Liver (tissue), 10 donors: ENCODE measurements at places on chromosomes 12 and 14. TPM values are rescaled to one million over a fixed set of nuclear protein-coding genes. Genes with fewer than 3 reads are reported as not detected.

- no peak for DNase-seq
These were observed 146.1 kb upstream of the NOS1 start for GRCh38 chr12:117507548-117507947.

DNA sequence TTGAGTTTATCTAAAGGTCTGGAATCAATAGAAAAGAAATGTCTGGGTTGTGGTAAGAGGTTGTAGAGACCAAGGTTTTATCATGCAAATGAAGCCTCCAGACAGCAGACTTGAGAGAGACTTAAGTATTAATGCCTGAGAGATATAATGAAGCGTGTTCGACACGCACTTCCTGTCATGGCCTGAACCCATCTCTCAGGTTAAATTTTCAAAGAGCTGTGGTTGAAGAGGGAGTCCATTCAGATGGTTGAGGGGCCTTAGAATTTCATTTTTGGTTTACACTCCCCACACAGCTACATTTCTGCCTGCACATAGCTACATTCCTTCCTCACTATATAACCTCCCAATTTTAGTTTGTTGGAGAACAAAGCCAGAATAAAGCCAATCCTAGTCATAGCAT lies 10.1 kb upstream of the CLEC12A start:
- DNase-seq: no peak

The LRRC9 gene
- 0.14 TPM for total RNA-seq

- DNase-seq: no peak
These were observed 35.9 kb upstream of the KCNMB4 start for GRCh38 chr12:70330158-70330557.

The LBHD2 gene
- total RNA-seq: 0.47 TPM

- DNase-seq: no peak
These were observed 11.2 kb upstream of the IFNG start for GRCh38 chr12:68170726-68171125.

DNA sequence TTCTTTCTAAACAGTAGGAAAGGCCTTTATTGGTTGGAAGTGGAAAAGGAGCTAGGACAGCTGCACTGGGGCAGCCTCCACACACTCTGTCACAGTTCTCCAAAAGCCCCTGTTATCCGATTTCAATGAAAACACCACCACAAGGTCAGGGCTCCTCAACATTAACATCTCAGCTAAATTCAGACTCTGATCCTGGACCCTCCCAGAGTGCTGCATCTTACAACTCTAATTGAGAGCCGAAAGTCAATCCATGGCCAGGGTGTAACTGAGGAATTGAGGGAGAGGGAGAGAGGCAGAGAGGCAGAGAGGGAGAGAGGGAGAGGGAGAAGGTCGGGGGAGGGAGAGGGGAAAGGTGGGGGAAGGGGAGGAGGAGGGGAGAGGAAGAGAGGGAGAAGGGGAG lies 32.1 kb downstream of the DICER1 start:
- no peak for DNase-seq

GRCh38 chr12:15800278-15800677 lies 11.1 kb upstream of the EPS8 start:
- no peak for DNase-seq

DNA sequence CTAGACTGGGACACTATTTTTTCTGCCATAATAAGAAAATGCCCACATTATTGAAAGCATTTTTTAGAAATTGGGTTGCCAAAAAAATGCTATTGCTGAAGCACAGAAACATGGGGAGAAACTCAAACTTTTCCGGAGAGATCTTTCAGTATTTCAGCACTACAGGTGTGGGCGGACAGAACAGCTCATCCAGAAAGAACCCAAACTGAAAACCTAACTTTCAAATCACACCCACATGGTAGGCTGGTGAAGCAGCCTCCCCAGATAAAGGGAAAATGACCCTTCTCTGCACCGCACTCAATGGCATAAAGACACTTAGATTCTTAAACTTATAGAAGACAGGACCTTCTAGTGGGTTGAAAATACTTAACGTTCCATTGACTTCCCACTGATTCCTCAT lies 62.3 kb upstream of the TMPO start:
- DNase-seq: no peak

The PHLDA1 gene
- total RNA-seq: 4.5 TPM

The DCP1B gene
- 5.1 TPM for total RNA-seq

DNA sequence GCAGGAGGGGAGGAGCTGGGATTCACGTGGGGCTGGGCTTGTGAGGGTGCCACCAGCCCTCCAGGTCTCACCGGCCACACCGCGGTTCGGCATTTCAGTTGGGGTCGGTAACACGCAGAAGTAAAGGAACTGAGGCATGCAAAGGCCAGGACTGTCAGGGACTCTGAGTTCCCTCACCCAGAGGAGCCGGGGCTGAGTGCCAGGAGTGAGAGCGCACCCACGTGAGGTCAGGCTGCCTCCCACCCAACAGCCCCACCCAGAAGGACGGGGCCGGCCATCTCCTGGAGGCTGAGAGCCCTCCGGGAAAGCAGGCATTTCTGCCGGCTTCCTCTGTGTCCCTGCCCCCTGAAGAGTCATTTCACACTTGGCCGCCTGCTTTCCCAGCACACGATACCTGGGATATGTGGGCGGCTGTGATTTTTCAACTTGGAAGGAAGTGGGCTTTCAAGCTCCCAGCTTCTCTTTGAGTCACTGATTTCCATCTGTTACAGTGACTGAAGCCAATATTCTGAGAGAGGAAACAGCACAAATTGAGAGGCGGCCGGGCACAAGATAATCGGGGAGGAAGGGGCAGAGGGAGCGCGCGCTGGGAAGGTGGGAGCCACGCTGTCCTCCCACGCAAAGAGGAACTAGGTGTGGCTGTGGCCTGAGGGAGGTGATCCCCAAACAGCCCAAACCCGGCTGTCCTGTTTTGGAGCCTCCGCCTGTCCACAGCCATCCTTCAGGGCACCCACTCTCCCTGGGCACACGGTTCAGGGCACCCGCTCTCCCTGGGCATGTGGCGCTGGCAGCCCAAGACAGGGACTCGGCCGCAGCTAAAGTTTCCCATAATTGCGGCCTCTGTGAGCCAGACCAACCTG lies 19.0 kb downstream of the GALNT9 start:
- DNase-seq: no peak

- no peak for DNase-seq
These were observed 134.8 kb upstream of the FUT8 start for GRCh38 chr14:65277580-65278270.

The SMCO2 gene
- total RNA-seq: not detected

- DNase-seq: no peak
These were observed 224.0 kb downstream of the TTC6 start for GRCh38 chr14:37819155-37820015.

GRCh38 chr12:24960222-24960855 lies 11.4 kb upstream of the BCAT1 start:
- no peak for DNase-seq

- no peak for DNase-seq
These were observed 28.9 kb downstream of the ZDHHC17 start for GRCh38 chr12:76792828-76793227.

DNA sequence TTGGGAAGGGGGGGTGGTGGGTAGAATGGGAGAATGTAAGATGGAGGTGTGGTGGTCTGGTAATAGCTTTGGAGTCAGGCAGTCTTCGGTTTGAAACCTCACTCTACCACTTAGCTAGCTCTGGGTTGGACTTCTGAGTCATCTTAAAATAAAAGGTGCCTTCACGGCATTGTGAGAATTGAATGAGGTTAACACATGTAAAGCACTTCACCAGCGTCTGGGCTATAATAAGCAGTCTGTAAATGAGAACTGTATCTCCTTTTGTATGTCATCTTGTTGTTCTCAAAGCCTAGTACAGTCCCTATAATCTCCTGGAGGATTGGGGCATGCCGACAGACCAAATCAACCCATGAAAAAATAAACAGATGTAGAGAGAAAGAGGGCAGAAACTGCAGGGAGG lies 11.2 kb downstream of the C2CD5 start:
- no peak for DNase-seq

The KRT73 gene
- total RNA-seq: not detected

GRCh38 chr14:92615451-92615850 lies 101.9 kb downstream of the RIN3 start:
- no peak for DNase-seq

The FSCB gene
- not detected for total RNA-seq

The PRKAB1 gene
- total RNA-seq: 11.1 TPM

DNA sequence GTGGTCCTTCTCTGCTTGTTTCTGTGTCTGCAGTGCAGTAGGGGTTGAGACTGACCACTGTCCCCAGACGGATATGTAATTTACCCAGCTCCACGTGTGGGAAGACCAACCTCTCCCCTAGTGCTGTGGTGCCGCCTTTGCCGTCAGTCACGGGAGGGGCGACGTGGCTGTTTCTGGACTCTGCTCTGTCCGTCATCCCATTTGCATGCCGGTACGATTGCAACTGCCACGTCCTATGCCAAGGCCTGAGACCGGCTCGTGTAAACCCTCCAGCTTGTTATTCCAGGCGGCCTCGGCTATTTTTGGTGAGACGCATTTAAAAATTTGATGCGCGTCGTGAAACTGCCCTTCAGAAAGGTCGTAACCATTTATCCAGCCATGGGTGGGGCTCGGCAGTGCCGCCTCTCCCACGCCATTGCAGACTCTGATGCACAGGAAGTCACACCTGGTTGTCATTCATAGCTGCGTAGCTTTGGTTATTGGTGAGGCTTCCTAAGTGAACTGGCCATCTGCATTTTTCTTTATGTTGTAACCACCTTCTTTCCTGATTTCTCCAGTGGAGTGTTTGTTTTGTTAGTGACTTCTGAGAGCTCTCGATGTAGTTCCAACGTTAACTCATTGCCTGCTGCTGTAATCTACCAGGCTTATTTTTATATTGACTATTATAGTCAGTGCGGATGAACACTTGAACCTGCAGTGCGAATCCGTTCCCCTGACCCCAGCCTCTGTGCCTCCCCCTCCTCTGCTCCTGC lies 75.1 kb downstream of the ADGRD1 start:
- DNase-seq: no peak

- DNase-seq: no peak
These were observed 94.5 kb downstream of the AACS start for GRCh38 chr12:125159702-125160101.

DNA sequence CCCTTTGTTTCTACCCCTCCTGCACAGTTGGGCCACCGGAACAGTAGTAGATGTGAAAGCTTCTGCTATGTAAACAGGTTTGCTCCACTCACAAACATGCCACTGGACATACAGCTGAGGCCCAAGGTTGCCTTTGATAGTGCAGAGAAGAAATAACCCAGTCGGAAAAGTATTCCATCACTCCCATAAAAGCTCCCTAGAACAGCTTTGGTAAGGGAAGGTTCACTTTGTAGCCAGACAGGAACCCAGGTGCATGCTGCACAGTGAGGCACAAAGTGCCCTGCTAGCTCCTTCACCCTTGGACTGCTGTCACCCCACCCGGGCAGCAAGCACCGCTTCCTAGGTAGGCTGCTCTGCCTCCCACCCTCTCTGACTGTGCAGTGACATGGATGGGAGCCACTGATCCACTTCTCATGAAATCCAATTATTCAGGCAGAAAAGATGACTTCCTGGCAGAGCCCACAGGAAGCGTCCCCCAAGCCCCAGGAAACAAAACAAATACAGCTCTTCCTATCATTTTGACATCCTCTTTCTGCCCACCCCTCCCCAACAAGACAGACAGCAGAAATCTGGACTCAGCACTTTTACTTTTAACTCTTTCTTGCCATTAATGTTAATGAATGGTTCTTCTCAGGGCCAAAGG lies 100.2 kb downstream of the SRGAP1 start:
- DNase-seq: no peak

DNA sequence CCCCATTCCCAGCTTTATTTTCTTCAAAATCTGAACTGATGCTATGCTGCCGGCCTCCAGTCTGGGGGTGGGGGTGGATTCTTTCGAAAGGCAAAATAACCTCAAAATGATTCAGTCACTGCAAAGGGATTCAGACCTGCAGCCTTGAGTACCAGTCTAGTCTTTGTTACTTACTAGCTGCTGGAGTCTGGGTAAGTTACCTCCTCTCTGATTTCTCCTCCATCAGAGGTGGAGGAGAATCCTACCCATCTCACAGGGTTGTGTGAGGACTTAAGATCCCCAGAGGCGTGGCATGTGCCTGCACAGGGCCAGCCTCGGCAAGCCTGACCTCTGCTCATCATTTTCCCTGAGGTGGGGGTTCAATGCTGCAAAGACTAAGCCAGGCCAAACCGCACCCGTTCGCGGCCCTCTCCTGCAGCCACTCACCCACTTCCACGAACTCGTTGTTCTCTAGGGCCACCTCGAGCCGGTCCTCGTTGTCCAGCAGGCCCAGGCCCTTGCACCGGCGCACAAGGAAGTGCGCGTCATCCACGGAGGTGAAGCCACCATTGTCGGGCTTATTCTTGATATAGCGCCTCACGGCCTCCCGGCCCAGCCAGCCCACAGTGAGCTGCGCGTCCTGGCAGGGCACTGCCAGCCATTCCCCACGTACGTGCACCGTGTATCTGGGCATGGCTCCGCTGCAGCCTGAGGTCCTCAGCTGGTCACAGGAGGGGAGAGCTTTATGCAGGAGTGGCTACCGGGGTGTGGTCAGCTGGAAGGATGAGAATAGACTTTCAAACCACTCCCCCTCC lies 709 bp downstream of the HAL start:
- DNase-seq: no peak

The TSFM gene
- 18.1 TPM for total RNA-seq

The GIT2 gene
- 30.4 TPM for total RNA-seq

DNA sequence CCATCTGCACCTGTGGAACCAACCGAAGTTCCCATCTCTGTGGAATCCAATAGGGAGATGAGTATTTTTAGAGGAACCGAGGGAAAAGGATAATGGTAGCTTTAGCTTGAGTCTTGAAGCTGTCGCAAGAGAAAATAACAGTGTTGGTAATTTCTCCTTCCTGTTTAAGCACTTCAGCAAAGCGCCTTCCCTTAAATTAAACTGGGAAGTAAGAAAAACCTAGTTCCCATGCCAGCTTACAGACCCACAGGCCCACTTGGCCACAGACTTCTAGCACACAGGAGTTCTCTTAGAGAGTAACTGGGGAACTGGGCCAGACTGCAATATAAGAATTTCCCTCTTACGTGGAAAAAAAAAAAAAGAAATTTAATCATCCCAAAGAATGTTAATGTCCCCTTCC lies 223.8 kb downstream of the EFCAB11 start:
- DNase-seq: no peak

- DNase-seq: no peak
These were observed 1.1 kb downstream of the SLC6A15 start for GRCh38 chr12:84911271-84912197.

The FOXJ2 gene
- total RNA-seq: 9.2 TPM

GRCh38 chr12:28879379-28879778 lies 269.7 kb upstream of the FAR2 start:
- DNase-seq: no peak

The ARMH4 gene
- total RNA-seq: 3.2 TPM

- peak; percentile 79 for DNase-seq
These were observed 139.1 kb downstream of the SPTSSA start for GRCh38 chr14:34322940-34323418.

DNA sequence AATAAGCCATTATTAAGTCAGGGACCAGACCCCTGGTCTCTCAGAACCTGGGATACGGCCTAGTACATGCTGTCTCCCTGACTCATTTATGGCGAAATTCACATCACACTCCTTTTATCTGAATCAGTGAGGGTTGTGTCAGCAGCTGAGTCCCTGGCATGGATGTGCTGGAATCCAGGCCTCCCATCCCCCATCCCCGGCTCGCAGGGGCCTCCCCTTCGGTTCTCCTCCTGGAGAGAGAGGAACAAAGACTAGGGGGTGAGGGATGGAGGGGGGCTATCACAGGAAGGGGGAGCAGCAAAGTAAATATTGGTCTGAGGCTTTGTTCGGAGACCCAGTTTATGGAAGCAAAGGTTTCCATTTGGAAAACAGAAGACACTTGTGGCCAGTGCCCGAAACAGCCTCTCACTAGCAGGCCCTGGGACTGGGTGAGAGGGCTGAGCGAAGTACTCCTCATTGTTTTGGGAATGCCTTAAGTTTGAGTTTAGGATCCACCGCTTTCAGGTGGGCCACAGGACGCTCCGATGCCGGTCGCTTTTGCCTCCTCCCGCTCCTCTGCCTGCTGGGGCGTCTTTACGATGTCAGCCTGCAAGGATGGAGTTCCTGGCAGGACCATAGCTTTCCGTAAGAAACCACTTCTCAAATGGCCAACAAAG lies 145.0 kb downstream of the PRKCH start:
- DNase-seq: no peak
